ENCODE measurements at places on chromosomes 11 and 22. TPM values are rescaled to one million over a fixed set of nuclear protein-coding genes. Genes with fewer than 3 reads are reported as not detected.
A peak's percentile ranks its signal among the peaks of the same experiment; 100 is the strongest.

DNA sequence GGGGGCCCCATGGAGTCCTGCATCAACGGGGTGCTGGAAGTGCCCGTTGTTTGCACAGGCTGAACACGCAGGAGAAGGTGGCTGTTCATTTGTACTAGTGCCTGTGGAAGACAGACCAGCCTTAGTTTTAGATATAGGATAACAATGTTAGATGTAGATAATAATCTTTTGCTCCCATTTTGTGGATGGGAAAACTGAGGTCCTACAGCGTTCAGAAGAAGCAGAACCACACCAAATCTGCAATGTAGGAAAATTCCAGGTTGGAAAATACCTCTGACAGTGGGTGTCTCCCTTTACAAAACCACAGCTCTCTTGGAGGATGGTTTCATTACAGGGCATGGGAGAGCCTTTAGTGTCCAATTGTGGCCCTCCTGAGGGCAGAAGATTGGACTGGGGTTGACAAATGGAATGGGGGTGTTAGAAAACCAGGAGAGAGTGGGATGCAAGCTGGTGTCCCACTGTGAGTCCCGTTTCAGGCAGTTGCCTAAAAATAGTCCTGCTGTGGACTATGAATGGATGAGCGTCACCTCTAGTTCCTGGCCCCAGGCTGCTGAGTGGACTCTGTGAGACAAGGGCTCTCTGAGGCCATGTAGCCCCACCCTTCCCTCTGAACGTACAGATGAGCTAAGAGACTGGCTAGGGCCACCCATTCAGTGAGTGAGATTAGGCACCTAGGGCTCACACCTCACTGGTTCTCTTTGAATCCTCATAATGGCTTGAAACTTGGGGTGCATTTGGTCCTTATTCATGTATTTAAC is 508.8 kb downstream of the MN1 start:
- peaks cover 3% of the 10 kb centered on the region for H3K27me3 ChIP-seq
- H3K4me1 ChIP-seq, result no peaks in the 10 kb centered on the region
- no peaks in the 10 kb centered on the region for H3K36me3 ChIP-seq
- no peak for DNase-seq

- no peak for DNase-seq
- H3K4me1 ChIP-seq, result no peaks in the 10 kb centered on the region
- H3K27me3 ChIP-seq, result no peaks in the 10 kb centered on the region
- no peak overlapping the region for H3K27ac ChIP-seq
Measured at GRCh38 chr11:41056892-41057569, 402.4 kb downstream of the LRRC4C start.

DNA sequence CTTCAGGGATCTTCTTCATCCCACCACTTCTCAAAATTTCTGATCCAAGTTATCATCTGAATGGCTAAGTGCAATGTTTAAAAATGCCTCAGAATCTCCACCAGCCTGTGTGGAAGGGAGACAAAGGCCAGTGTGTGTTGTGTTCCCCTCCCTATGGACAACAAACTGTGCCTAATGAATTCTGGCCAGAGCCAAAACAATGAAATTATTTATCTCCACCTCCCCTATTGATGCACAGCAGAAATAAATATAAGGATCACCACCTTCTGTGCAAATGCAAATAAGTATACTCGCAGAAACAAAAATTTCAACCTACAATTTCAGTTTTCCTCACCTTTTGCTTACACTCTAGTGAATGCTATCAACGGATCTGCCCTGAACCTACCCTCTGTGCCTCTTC is 75.8 kb downstream of the GAB2 start:
- peaks cover 45% of the 10 kb centered on the region for H3K36me3 ChIP-seq
- no peaks in the 10 kb centered on the region for H3K27me3 ChIP-seq
- H3K4me1 ChIP-seq, result peaks cover 94% of the 10 kb centered on the region
- DNase-seq, result no peak
- peak overlapping the region; percentile 64 for H3K27ac ChIP-seq

- no peak overlapping the region for H3K4me3 ChIP-seq
- H3K4me1 ChIP-seq, result peaks cover 40% of the 10 kb centered on the region
- H3K36me3 ChIP-seq, result peaks cover 99% of the 10 kb centered on the region
- no peaks in the 10 kb centered on the region for H3K27me3 ChIP-seq
- DNase-seq, result no peak
- peak overlapping the region; percentile 2 for H3K27ac ChIP-seq
Measured at GRCh38 chr11:12216041-12216451, 105.7 kb downstream of the MICAL2 start.

DNA sequence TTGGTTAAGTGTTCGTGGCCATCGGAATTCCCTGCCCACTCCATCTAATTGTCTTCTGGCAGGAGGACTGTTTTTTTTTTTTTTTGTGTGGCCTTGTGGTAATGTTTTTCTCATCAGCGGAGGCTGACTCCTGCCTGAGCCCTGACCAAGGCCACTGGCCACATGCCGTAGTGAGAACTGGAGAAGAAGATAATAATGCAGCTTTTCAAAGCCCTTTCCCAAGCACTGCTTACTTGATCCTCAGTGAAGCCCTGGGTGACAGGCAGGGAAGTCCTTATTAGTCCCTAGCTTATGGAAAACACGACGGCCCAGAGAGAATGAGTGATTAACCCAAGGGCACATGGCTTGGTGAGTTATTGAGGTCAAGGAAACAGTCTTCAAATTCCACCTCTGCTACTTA is 71.2 kb downstream of the ADM start:
- no peak for DNase-seq
- no peak overlapping the region for H3K4me3 ChIP-seq
- H3K4me1 ChIP-seq, result peaks cover 3% of the 10 kb centered on the region
- H3K27ac ChIP-seq, result no peak overlapping the region
- peaks cover 9% of the 10 kb centered on the region for H3K27me3 ChIP-seq
- H3K36me3 ChIP-seq, result no peaks in the 10 kb centered on the region

DNA sequence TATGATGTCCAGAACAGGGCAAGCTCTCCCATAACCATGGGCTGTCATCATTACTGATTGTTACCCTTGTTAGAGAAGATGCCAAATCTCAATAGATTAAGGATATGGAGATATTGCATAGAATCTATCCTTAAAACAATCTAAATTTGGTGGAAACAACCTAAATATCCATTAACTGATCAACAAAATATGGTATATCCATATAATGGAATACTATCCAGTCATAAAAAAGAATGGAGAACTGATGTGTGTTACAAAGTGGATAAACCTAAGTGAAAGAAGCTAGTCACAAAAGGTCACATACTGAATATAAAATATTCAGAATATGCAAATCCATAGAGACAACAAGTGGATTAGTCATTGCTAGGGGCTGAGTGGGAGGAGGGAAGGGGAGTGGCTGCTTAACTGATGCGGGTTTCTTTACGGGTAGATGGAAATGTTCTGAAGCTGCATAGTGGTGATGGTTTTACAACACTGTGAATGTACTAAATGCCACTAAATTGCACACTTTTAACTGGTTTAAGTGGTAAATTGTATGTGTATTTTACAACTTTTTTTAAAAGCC is 36.1 kb upstream of the SMCO4 start:
- no peaks in the 10 kb centered on the region for H3K4me1 ChIP-seq
- no peak overlapping the region for H3K27ac ChIP-seq
- H3K4me3 ChIP-seq, result no peak overlapping the region
- no peaks in the 10 kb centered on the region for H3K36me3 ChIP-seq
- peaks cover 15% of the 10 kb centered on the region for H3K27me3 ChIP-seq
- no peak for DNase-seq

DNA sequence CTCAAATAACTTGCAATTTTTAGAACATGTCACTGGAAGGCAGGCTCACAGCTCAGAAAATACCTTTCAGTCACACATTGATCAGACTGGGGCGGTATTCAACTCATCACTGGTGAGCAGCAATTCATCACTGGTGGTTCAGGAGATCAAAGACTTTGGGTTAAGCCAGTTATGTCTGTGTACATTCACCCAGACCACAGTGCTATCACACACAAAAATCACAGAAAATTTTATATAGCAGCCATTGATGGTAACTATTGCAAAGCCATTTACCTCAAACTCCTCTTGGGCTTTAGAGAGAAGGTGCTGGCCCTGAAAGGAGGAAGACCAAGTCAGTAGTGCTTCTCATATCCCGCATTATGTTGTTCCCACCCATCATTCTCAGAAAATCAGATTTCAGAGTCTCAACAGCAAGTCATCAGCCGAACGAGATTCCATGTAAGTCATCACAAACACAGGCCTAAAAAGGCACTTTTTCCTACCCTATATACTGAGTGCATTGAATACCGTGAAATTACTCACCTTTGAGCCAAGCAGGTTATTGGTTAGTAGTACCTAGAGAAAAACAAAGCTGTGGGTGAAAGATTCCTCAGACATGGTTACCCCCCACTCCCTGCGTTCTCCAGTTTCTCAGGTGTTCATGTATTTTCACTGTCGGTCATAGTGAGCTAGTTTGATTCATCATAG is 14.0 kb upstream of the WDR74 start:
- H3K36me3 ChIP-seq, result peaks cover 53% of the 10 kb centered on the region
- H3K4me1 ChIP-seq, result peaks cover 32% of the 10 kb centered on the region
- DNase-seq, result no peak
- H3K4me3 ChIP-seq, result peak overlapping the region; percentile 96
- H3K27ac ChIP-seq, result peak overlapping the region; percentile 96
- H3K27me3 ChIP-seq, result no peaks in the 10 kb centered on the region

GRCh38 chr11:16859651-16860050 is 121.2 kb downstream of the C11orf58 start:
- no peaks in the 10 kb centered on the region for H3K27me3 ChIP-seq
- no peak for DNase-seq
- peaks cover 10% of the 10 kb centered on the region for H3K36me3 ChIP-seq
- H3K27ac ChIP-seq, result no peak overlapping the region
- H3K4me1 ChIP-seq, result peaks cover 28% of the 10 kb centered on the region

GRCh38 chr11:36186340-36187175 is 102.7 kb downstream of the COMMD9 start:
- H3K4me3 ChIP-seq, result no peak overlapping the region
- H3K27ac ChIP-seq, result no peak overlapping the region
- H3K4me1 ChIP-seq, result no peaks in the 10 kb centered on the region
- H3K27me3 ChIP-seq, result no peaks in the 10 kb centered on the region

- no peak overlapping the region for H3K4me3 ChIP-seq
- H3K27ac ChIP-seq, result no peak overlapping the region
- H3K36me3 ChIP-seq, result no peaks in the 10 kb centered on the region
- DNase-seq, result no peak
- no peaks in the 10 kb centered on the region for H3K4me1 ChIP-seq
- peaks cover 10% of the 10 kb centered on the region for H3K27me3 ChIP-seq
Measured at GRCh38 chr11:61910187-61911127, 6.9 kb downstream of the RAB3IL1 start.

DNA sequence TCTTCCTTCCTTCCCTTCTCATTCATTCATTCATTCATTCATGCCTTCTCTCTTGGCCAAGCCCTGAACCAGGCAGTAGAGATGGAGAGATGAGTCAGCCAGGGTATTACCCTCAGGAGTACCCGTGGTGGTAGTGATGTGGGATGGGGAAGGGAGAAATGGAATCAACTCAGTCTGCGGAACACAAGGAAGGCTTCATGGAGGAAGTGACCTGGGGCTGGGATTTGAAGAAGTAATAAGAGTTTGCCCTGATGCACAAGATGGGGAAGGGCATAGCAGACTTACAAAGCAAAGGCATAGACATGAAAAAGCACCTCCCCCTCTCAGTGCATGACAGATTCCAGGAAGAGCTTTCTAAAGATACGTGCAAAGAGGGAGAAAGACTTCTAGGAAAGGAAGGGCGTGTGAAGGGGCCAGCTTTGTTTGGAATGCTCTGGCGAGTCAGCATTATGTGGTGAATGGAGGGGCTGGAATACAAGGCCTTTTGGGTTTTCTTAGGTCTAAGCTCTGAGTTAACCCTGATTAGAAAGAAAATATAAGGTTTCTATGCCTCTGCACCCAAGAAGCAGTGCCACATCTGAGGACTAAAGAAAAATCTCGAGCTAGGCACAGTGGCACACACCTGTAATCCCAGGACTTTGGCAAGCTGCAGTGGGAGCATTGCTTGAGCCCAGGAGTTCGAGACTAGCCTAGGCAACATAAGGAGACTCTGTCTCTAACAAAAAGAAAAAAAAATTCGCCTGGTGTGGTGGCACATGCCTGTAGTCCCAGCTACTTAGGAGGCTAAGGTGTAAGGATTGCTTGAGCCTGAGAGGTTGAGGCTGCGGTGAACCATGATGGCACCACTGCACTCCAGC is 36.4 kb upstream of the ACER3 start:
- H3K27me3 ChIP-seq, result no peaks in the 10 kb centered on the region
- H3K4me3 ChIP-seq, result no peak overlapping the region
- DNase-seq, result no peak
- no peaks in the 10 kb centered on the region for H3K36me3 ChIP-seq
- peaks cover 21% of the 10 kb centered on the region for H3K4me1 ChIP-seq

- no peaks in the 10 kb centered on the region for H3K4me1 ChIP-seq
- H3K27me3 ChIP-seq, result no peaks in the 10 kb centered on the region
- no peak overlapping the region for H3K4me3 ChIP-seq
Measured at GRCh38 chr11:115455613-115456012, 48.6 kb downstream of the CADM1 start.

DNA sequence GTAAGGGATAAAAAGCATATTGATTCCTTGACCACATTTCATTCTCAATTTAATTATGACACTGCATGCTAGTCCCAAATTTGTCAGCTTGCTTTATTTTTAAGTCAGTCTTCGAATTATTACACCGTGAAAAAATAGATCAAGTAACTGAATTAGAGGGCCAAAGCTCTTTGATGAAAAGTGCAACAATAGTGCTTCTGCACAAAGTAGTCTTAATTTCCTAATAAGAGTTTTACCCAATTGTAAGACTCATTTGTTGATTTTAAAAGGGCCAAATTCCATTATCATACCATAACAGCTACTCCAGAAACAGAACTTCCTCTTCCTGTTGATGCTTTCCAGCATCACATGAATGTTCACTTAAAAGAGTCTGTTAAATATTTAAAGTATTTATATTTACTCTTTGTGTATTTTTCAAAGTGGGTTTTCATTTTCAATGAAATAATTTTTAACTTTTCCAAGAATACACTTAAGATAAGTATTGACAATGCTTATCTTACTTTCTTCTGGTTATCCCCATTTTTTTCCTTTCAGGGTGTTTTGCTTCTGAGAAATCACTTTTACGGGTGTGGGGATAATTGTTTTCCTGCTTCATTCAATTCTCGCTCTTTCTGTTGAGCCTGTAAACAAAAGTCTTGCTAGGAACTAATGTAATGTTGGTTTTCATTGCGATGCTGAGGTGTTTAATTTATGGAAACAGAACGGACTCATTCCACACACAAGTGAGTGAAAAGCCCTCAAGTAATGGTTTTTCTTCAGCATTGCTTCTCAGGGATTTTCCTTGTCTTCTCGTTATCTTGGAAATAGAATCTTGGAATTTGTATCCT is 2.1 kb downstream of the ARHGEF12 start:
- H3K4me1 ChIP-seq, result peaks cover 37% of the 10 kb centered on the region
- H3K27ac ChIP-seq, result no peak overlapping the region
- no peak for DNase-seq
- H3K36me3 ChIP-seq, result peaks cover 13% of the 10 kb centered on the region
- peaks cover 58% of the 10 kb centered on the region for H3K27me3 ChIP-seq

DNA sequence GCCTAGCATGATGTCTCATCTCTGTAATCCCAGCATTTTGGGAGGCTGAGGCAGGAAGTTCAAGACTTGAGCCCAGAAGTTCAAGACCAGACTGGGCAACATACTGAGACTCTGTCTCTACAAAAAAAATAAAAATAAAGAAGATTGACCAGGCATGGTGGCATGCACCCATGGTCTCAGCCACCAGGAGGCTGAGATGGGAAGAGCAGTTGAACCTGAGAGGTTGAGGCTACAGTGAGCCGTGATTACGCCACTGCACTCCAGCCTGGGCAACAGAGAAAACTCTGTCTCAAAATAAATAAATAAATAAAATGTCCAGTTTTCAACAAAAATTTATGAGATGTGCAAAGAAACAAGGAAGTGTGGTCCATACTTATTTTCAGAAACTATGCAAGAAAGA is 28.3 kb downstream of the EFCAB6 start:
- no peaks in the 10 kb centered on the region for H3K4me1 ChIP-seq
- no peaks in the 10 kb centered on the region for H3K36me3 ChIP-seq
- peaks cover 3% of the 10 kb centered on the region for H3K27me3 ChIP-seq
- DNase-seq, result no peak

Gene CARD10
- 0.09 TPM for total RNA-seq

Gene MSANTD2
- 10.5 TPM for total RNA-seq

Measured in activated T-helper 2 cell treated with anti-CD3 and anti-CD28 coated beads, Interferon-gamma antibody, Interleukin-2, Interleukin-4, amounts not matched to agents 10 μg/mL and 5 μg/mL and 100 μg/mL, durations not matched to agents 14 hours and 24 hours and 36 hours (primary cell).